H4 (cell line): ENCODE measurements at places on chromosomes 5 and 9. TPM values are rescaled to one million over a fixed set of nuclear protein-coding genes. Genes with fewer than 3 reads are reported as not detected.

DNA sequence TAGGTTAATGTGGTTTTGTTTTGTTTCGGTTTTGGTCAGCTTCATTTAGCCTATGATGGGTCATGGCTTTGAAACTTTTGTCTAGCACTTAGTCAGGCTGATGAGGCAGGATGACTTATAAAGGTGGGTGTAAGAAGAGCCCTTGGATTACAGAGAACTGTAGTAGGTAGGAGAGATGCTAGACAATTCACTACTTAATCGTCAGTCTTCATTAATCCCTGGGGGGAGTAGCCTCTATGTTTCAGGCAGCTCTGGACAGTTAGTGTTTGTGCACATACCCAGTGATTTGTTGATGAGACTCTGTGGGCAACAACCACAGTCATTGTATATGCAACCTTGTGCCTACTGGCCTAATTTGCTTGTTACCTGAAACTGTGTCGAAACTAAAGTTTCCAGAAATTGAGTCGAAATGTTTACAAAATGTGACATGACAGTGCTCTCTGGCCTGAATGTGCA, 113.3 kb downstream of the MTREX start:
- DNase-seq = peak; percentile 20

GRCh38 chr5:73592551-73592950, 27.0 kb downstream of the UTP15 start:
- DNase-seq = no peak

DNA sequence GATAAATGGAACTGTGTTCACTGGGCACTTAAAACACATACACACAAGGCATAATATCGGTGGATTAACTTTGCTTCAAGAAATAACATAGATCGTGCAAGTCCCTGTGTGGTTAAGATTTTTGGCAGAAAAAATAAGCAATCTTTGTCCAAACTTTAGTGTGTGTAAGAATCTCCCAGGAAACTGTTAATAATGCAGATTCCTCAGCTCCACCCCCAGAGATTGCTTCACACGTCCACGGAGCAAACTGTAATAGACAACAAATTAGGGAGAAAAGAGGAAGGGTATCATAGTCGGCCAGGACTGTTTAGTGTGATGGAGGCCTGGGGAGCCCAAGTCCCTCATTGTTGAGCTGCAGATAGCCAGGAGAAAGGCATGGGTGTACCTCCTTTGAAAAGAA, 84.8 kb downstream of the PJA2 start:
- DNase-seq = no peak

DNA sequence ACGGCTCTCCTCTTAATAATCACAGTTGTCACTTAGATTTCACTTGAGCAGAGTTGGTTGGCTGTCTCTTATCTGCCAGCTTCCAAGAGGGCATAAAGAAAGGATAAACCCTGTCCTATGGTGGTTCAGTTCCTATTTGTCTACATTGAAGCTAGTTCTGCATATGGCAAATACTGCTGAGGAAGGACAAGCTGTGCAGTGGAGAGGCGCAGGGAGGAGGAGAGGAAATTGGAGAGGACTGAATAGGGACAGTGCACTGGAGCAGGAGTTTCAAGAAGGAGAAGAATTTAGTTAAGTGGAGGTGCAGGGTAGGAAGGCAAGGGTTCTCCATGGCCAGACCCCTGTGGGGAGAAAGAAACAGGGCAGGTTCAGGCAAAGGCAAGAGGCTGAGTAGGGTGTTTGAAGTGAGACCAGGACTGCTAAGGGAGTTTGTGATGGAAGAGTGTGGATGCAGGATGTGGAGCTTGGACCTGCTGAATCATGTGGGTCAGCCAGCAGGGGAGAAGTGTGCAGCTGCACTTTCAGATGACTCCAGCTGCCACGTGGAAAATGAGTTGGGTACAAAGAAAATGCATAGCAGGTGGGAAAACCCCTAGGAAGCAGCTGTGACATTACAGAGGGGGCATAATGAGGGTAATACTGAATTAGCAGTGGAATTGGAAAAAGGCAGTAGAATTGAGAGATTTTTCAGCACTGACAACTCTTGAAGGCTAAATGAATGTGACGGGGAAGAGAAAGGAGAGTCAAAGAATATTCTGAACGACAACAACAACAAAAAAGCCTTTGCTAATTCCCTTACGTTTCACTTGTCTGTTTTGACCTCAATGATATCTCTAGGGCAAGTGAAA, 66.8 kb downstream of the MAMDC2 start:
- DNase-seq = no peak

DNA sequence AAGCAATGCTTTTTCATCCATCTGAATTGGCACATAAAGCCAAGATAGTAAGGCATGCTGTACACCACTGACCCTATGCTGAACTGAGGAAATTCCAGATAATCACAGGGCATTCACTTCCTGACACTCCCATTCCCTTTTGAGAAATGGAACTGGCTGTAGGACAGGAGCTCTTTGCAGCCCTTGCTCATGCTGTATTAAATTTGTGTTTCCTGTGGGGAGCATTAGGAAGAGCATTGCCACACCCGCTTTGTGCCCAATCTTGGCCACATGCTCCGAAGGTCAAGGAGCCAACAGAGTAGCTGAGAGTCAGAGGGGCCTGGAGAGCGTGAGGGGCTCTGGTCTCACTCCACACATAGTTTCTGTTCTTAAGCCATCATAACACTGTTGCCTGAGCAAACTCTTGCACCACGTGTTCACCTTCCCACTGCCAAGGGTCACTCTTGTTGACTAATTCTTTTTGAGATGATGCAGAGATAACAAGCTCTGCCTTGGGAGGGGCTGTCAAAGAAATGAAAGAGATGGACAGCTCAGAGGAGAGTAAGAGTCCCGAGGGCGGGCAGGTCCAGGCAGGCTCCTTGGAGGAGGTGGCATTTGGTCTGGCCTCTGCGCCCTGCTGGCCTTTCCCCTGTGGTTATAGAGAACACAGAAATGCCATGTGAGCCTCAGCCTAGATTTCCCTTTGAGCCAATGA, 31.7 kb upstream of the ARAP3 start:
- no peak for DNase-seq

DNA sequence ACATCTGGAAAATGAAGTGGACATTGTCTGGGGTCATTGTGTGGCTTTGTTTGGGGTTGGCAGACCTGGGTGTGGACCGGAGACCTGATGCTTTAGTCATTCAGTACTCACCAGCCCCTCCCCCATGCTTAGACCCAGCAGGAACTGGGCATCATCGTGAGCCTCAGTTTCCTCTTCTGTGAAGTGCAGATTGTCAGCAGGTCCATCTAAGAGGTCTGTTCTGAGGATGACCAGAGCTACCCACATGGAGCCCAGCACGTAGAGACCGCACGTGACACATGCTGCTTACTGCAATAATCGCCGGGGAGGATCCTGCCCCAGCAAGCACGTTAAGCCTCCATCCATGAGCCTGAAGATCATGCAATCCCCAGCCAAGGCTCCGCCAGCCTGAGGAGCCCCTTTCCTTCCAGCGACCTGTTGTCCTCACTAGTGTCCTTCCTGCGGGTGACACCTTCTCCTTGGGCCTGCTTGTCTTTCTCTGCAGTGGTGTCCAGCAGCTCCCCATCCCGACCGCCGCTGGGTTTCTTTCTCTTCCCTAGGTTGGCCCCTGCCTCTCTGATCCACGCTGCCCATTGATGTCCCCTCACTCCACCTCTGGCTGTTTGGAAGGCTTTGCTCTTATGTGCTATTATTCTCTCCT, 26.7 kb upstream of the IRX4 start:
- DNase-seq = no peak

GRCh38 chr5:103590221-103590620, 27.6 kb upstream of the NUDT12 start:
- DNase-seq = no peak

- peak; percentile 49 for DNase-seq
These were observed 101.9 kb downstream of the ADAMTS2 start for GRCh38 chr5:179243333-179243732.

- DNase-seq = no peak
These were observed 63.2 kb downstream of the SNX24 start for GRCh38 chr5:122908662-122909061.

DNA sequence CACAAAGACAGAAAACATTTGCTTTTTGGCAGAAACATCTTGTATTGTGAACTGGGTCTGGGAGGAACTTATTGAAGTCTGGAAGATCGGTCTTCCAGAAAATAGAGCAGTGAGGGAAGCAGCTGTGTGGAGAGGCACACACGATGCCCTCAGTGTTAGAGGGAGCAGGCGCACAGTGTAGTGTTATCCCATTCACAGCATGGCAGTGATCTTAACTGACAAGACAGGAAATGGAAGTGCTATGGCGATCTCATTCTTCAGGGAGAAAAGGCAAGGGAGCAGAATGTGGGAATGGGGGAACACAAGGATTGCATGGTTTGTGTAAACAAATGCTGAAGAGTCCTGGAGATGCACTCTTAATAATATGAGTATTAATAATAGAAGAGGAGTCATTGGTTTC, 161.0 kb downstream of the PBX3 start:
- DNase-seq = no peak

GRCh38 chr5:60649288-60649917, 50.6 kb downstream of the DEPDC1B start:
- DNase-seq = peak; percentile 29

DNA sequence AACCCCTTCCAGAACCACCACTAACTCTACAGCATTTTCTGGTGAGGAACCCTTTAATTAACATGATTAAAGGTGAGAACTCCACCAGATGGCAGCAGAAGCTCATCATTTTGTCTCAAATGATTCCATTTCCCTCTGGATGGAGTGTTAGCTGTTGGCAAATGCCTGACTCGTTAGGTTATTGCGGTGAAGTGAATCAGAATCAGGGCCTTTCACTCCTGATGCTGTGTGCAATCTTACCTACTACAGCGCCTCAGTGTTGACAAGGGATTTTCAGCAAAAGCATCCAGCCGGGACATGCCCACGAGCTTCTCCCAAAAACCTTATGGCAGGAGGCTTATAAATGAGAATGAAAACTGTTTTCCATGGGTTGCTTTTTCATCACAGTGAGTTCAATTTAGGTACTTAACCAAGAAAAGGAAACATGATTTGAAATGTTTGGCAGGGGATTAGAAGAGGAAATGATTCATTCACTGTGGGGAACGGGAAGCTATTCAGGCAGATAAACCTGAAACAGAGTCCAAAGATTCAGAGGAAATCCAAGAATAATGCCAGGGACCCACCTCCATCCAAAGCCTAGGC, 48.0 kb upstream of the CAST start:
- DNase-seq = peak; percentile 95

DNA sequence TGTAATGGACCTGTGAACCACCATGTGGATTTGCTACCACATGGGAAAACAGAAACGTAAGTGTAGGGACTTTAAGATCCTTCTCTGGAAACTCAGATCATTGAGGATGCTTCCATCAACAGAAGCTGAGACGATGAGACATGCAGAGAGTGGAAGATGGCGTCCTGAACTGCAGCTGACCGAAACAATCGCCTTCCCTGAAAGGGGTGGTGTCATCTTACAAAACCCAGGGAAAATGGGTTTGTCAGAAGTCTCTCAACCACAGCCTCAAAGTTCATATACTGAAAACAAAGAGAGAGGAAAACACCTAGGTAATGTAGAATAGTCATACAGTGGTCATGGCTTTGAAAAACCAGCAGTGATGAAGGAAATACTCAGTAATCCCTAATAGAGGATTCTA, 6.6 kb upstream of the PTPN3 start:
- DNase-seq = no peak

- no peak for DNase-seq
These were observed 140.6 kb upstream of the ZNF366 start for GRCh38 chr5:72647806-72648205.

- DNase-seq = peak; percentile 40
These were observed 4.5 kb upstream of the PALM2AKAP2 start for GRCh38 chr9:109775516-109775915.

- no peak for DNase-seq
These were observed 1781.3 kb downstream of the MAT2B start for GRCh38 chr5:165286692-165287091.

DNA sequence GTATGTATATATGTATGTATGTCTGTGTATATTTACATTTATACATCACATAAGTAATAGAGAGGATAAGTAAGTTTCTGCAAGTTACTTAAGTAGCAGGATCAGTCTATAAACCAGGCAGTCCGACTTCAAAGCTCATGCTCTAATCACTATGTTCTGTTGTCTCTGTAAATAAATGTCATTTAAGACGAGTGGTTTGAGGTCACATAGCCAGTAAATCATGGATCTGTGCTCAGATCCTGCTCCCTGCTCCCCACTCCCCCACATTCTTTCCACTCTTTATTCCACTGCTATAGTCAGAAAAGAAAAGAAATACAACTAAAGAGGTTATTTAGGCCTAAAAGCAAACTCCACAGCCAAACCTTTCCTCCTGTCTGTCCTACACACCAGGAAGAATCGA, 90.4 kb downstream of the SERINC5 start:
- DNase-seq = no peak

DNA sequence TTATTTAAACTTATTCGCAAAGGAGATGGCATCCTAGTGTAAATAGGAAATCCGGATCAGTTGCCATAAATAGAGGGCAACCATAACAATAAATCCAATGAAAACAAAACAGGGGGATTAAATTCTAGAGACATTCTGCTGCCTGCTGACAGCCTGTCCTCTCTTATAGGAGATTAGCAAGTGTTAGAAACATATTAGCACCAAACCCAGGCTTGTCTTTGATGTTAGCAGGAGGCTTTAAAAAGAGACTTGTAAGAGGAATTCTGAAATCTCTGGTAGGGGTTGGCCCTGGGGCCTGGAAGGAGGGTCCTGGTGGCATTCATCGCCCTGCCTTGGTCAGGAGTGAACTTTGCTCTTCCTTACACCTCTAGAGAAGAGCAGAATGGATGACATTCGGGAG, 21.6 kb downstream of the NDST1 start:
- DNase-seq = no peak

DNA sequence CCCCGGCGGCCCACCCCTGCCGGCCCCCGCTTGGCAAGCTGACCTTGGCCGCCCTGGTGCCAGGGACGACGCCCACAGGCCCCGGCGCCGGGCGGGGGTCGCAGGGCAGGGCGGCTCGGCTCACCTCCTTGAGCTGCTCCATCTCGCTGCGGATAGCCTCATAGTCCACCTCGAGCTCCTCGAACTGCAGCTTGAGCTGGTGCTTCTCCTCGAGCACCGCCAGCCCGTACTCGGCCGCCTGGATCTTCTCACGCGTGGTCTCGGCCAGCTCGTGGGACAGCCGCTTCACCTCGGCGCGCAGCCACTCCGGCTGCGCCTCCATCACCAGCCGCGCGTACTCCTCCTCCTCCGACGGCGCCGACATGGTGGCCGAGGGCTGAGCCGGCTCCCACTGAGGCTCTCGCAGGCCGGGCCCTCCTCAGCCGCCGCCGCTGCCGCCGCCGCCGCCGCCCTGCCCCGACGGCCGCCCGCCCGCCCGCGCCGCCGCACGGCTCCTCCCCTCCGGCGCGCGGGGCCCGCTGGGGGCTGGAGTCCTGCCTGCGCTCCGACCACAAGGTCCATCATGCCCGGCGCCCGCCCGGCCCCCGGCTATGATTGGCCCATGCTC, at the start of gene BICD2:
TSS of gene BICD2 (minus strand) at position 453 of the 607 bp plus-strand sequence. CDS start at position 364, 89 bp downstream.
- no peak for DNase-seq

Gene IFT74
- total RNA-seq = 11.5 and 11.9 TPM in 2 replicates

Gene GABRG2
- 1.8 and 3.9 TPM in 2 replicates for total RNA-seq

Gene POLR3G
- 17.4 and 19.7 TPM in 2 replicates for total RNA-seq

Gene SOHLH1
- not detected in 2 replicates for total RNA-seq

Gene C6
- not detected in 2 replicates for total RNA-seq

Gene UNC5A
- total RNA-seq = 0.56 and 1.6 TPM in 2 replicates

Gene GFI1B
- total RNA-seq = 0.10 TPM in 1 of 2 replicates, not detected in the other

Gene PTAR1
- total RNA-seq = 24.4 and 36.0 TPM in 2 replicates

Gene HMGXB3
- 19.0 and 21.1 TPM in 2 replicates for total RNA-seq

Gene GARIN3
- total RNA-seq = not detected in 2 replicates

Gene PCDHGC4
- total RNA-seq = 0.10 TPM in 1 of 2 replicates, not detected in the other

Gene RBM22
- 28.0 and 35.8 TPM in 2 replicates for total RNA-seq
